ENCODE measurements at places on chromosomes 6 and 20.

DNA sequence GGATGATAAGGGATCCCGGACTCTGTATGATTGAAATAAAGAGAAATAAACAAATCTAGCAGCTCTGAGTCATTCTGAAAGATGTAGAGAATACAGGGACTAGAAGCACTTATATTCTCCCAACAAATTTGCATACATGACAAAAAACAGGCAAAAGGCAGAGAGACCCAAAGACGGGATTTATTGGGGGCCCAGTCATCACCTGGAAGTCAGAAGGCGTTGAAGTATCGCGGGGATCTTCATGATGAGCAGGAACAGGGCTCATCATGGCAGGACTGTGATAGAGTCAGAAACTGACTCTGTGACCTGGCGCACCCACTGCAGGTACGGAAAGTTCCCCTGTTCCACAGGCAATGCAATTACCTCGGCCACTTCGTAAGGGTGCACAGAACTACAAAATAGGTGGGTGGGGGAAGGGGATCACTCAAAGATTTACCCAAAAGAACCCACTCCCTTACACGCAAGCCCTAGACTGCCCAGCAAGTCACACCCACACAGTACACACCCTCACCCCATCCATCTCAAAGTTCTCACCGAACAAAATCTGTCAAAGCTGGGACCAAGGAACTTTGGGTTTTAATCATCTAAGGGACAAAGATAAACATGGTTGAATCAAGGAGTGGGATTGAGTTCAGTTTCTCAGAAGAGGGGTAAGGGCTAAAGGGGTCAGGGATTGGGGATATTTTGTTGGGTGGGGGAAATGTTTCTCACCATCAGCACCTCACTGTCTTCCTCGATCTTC, 1.4 kb downstream of the CUTA start:
- no peak for DNase-seq

GRCh38 chr6:64696053-64696452, 1011.0 kb downstream of the EYS start:
- DNase-seq, result no peak

- peak; percentile 60 for DNase-seq
Measured at GRCh38 chr6:29011276-29011734, 6.2 kb upstream of the ZNF311 start.

DNA sequence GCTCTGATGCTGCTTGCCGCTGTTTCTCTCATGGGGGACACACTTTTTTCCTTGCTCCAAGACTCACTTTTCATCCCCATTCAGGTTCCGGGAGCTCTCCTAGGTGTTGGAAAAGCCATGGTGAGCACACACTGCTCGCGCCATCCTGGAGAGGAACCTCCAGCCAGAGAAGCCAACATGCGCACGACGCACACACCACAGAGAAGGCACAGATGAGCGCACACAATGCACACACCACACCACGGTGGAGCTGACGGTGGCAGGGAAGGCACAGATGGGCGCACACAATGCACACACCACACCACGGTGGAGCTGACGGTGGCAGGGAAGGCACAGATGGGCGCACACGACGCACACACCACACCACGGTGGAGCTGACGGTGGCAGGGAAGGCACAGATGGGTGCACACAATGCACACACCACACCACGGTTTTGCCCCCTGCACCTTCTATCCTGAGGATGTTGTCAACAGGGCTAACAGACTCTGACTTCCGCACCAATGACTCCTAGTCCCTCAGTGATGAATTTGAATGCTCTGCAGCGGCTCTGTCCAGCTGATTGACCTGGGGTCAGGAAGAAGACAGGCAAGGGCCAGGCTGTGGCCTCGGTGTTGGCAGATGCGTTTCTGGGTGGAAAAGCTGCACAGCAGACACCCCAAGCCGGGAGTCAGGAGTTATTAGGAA, 154.7 kb downstream of the ERMARD start:
- no peak for DNase-seq

DNA sequence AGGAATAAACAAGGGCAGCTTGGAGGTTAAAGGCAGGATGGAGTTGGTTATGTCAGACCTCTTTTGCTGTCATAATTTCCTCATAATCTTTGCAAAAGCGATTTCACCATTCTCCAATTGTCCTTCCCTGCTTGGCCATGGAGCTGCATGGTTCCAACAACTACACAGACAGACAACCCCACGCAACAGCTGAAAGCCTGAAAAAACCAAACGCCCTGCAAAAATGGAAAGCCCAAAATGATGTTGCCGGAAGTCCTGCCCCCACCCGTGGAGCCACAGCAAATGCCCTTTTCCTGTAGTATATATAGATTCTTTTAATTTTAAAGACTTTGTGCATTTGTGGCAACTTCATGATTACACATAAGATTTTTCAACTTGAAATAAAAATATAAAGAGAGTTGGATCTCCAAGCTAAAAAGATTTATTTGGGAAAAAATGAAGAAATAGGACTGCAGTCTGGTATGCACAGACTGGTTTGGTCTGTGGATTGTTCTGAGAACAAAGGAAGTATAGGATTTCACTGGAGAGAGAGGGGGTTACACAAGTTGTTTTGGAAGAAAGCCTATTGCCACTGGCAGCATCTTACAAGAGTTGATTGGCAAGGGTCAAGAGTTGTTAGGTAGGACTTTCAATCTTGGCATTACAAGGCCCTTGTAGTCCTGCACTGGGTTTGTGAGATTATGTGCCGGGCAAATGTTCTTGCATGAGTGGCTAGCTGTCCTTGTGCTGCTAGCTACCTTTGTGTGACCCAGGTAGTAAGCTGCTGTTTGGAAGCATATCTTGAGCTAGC, 190.0 kb downstream of the C6orf118 start:
- no peak for DNase-seq

DNA sequence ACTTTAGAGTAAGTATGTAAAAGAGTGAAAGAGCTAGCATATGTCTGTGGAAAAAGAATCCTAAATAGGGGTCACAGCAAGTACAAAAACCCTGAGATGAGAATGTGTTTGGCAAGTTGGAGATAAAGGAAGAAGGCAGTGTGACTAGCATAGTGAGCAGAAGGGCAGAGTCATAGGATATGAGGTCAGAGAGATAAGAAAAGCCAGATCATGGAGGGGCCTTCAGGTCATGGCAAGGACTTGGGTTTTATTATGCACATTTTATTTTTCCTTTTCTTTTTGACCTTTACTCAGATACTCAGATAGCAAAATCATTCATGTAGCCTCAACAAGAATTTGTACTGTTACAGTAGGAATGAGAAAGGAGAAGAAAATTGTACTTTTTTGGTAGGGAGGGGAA, 138.0 kb downstream of the GJA1 start:
- DNase-seq, result no peak

GRCh38 chr20:44302736-44303135, 8.3 kb downstream of the FITM2 start:
- no peak for DNase-seq

All from right renal pelvis (tissue), 4 donors.